ENCODE measurements at places on chromosomes 2 and 18. TPM values are rescaled to one million over a fixed set of nuclear protein-coding genes. Genes with fewer than 3 reads are reported as not detected.

GRCh38 chr18:25349131-25349925 lies 2.6 kb downstream of the ZNF521 start:
- no peak for DNase-seq

DNA sequence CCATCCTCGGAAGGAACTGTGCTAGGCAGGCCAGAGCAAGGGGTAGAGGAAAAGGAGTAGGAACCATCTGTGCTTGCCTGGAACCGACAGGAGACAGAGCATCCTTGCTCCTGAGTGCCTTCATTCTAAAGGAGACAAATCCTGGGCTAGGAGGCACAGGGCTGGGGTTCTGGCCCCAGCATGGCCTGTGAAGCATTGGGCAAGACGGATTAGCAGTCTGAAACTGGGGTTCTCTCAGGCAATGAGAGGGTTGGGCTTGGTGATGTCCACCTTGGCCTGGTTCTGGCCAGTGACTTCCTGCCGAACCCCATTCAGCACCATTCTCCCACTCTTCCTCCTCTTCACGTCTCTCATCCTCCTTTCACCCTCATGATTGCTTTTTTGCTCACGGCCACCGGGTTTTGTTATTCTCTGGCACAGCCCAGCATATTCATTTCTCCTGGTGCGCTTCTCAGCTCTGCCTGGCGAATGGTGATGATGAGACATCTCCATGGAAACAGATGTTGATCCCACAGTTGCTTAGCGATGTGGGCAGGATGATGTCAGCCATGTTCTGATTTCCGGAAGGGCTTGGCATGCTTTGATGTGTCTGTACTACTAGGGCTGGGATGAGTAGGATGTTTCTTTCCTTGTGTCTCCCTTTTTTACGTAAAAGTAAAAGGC lies 127.7 kb downstream of the CAPN13 start:
- no peak for DNase-seq

GRCh38 chr2:232976666-232977437 lies 36.2 kb downstream of the NGEF start:
- DNase-seq = no peak

DNA sequence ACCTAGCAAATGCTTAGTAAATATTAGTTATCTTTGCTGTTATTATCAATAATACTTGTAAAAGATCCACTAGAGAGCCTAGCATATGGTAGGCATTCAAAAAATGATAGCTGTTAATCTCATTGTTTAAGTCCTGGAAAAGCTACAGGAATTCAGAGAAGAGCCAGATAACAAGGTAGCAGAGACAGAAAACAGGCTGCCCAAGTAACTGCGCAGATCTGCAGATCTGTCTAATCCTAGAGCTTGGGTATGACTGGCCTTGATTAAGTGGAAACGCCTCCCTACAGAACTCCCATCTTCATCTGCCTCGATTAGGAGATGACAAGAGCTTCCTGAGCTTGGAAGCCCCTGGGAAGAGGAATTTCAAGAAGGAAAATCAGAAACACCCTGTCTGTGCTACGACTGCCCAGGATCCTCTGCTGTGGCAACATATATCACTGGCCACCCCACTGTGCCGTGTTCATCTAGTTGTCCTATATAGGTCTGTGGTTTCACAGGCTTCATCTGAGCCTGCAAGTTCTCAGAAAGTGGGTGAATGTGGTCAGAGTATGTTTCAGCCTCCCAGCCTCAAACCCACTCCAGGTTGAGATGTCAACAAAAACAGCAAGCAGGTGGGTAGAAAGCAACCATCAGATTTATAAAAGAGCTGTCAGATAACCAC lies 151.5 kb upstream of the PKDCC start:
- no peak for DNase-seq

DNA sequence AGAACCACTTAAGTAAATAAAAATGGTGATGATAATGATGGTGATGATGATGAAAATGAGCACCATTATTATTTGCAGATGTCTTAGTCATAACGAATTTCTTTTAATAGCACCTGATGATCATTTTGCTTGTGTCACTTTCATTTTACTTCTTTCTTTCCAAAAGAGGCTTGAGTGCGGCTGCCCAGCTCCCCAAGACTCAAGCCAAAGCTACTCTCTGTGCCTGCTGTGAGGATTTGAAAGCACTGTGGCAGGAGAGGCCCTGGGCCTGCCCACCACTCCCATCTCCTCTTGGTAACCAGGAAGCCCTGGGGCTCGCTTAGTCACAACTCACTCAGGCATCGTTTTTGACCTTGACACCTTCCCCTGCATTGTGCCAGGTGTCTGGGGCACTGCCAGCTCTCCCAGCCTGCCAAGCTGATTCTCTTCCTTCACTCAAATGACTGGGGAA lies 41.2 kb downstream of the RPL37A start:
- DNase-seq = no peak

DNA sequence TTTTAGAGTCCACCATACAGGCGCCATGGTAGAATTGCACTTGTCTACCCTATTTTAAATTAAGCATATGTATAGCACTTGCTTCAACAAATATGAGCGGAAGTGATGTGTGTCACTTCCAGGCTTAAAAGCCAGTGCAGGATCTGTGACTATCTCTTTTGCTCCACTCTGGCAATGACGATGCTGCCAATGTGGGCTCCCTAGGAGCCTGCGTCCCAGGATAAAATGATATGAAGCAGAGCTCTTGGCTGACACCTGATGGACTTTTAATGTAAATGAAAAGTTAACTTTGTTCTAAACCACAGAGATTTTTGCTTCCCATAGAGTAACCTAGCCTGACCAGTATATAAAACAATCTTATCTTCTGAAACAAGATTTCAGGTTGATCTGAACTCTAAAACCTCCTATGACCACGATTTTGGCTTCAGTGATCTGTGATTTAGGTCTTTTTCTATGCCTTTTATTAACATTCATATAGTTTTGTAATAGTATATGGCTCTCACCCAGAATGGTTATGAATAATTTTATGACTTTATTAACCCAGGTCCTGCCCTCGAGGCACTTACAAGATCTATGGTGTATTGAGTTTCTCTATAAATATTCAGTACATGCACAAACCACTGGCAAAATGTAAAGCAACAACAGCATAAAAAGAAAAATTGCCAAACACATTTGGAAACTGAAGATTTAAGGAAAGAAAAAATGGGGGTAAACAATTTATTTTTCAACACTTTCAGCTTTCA lies 422.5 kb upstream of the PIK3C3 start:
- no peak for DNase-seq

GRCh38 chr18:12770469-12771219 lies 67.8 kb downstream of the PSMG2 start:
- no peak for DNase-seq

- DNase-seq = no peak
Measured at GRCh38 chr2:211161236-211161635, 604.8 kb downstream of the CPS1 start.

DNA sequence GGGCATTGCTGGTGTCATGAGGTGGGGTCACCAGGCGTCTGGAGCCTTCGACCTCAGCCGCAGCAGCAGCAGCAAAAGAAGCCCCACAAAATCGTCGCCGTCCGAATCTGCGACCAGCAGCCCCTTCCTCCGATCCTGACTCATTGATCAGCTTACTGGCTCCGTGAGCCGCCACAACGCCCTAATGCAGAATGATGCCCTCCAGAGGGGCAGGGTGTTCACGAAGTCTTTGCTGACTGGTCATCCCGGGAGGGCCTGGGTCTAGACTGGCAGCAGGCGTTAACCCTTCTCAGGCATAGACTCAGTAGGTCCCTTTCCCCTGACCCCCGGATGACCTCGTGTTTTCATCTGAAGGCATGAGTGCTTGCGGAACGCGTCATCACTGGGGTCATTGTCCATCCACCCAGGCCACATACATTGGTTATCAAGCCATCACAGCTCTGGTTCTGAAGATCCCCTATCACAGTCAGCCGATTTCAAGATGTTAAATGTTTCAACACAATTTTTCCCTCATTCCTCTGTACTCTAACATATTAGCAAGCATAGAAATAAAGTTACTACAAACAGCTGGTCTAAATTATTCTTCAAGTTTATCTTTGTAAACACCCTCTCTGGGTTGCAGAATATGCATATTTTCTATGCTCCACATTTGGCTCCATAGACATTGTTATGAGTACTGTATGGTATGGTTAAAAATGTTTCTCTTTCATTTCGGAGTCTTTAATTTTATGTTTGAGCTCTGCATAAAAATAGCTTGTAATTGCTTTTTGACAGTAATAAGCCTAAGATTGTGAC lies 83.3 kb upstream of the SALL3 start:
- peak; percentile 42 for DNase-seq

DNA sequence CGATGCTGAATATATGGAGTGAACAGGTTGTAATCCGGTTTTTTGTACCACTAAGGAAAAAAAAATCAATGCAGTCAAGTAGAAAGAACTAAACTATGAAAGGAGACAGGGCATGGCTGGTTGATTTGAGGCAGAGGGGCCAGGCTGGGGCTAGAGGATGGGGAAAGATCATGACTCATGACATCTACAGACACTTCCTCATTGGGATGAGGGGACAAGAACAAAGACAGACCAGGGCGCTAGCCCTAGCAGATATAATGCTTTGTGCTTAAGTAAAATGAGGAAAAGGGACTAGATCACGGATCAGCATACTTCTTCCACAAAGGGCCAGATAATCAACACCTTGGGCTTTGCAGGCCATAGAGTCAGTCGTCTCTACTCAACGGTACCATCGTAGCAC lies 55.8 kb downstream of the ST6GAL2 start:
- DNase-seq = no peak

DNA sequence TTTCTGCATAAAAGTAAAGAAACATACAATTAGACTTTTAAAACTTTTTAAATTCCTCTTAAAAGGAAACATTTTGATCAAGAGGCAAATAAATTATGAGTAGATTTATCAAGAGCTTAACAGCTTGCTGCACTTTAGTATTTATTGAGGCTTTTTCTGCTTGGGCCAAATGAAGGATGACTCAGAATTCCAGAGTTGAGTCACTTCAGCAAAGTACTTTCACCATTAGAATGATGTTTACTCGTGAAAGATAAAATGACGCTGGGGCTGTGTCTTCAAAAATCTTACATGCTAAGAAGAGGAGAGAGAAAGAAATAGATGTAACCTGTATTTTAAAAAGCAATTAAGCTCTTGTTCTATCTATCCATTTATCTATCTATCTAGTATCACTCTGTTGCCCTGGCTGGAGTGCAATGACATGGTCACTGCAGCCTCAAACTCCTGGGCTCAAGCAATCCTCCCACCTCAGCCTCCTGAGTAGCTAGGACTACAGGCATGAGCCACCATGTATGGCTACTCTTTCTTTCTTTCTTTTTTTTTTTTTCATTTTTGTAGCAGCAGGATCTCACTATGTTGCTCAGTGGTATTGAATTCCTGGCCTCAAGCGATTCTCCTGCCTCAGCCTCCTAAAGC lies 75.3 kb upstream of the RIOK3 start:
- DNase-seq = no peak

GRCh38 chr18:66167829-66168684 lies 417.2 kb downstream of the CDH7 start:
- no peak for DNase-seq

- DNase-seq = no peak
Measured at GRCh38 chr2:177201919-177202346, 10.7 kb upstream of the HNRNPA3 start.

GRCh38 chr2:81894451-81894990 lies 1590.0 kb upstream of the LRRTM1 start:
- no peak for DNase-seq

The FBLN7 gene
- polyA plus RNA-seq = 11.8 TPM

The FAM124B gene
- polyA plus RNA-seq = 16.5 TPM

The TMEM169 gene
- polyA plus RNA-seq = 1.1 TPM

The GMPPA gene
- polyA plus RNA-seq = 24.8 TPM

The CYBRD1 gene
- 131 TPM for polyA plus RNA-seq

The ADGRF3 gene
- 0.88 TPM for polyA plus RNA-seq

The B4GALT6 gene
- polyA plus RNA-seq = 18.4 TPM

The TUBA3E gene
- 0.13 TPM for polyA plus RNA-seq

The LCT gene
- polyA plus RNA-seq = 0.23 TPM

The ANKRD39 gene
- 9.8 TPM for polyA plus RNA-seq

The CNNM4 gene
- 12.4 TPM for polyA plus RNA-seq

The FSHR gene
- not detected for polyA plus RNA-seq

The GPC1 gene
- 29.5 TPM for polyA plus RNA-seq
